Activated naive CD8-positive, alpha-beta T cell treated with anti-CD3 and anti-CD28 coated beads for 36 hours (primary cell): ENCODE measurements at places on chromosomes 12 and 14.

DNA sequence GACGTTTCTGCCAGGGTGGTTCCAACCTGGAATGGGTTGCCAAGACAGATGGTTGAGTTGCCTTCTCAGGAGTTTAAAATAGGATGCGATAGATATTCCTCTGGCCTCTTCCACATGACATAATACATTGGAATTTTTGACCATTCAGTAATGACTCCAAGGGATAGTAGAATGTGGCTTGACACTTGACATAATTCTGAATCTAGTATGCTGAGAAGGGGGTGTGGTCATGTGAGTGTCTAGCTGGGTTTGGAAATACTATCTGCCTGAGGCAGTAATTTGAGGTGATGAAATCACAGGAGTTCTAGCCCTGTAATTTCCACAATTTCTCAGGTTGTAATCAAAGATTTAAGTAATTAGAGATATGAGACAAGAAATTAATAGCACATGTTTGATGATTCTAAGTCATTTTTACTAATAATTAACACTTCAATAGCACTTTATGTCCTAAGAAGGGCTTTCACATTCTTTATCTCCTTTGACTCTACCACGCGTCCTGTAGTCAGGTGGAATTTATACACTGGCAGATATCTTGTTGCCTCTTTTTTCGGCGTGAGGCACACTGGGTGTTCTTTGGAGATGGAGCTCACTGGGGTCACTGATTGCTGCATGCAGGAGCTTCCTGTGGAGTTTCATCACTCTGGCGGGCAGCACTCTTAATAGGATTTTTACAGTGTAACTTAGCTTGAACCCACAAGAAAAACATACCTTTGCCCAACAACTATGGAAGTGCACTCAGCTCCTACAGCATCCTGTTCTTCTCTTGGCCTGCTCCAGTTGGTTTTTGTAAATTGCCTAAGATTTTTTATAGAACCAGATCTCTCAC is 3.2 kb upstream of the AMIGO2 start:
- peak overlapping the region; percentile 8 for H3K4me3 ChIP-seq
- H3K27me3 ChIP-seq, result no peaks in the 10 kb centered on the region
- no peak for DNase-seq
- peak overlapping the region; percentile 85 for H3K27ac ChIP-seq
- H3K36me3 ChIP-seq, result peaks cover 26% of the 10 kb centered on the region

DNA sequence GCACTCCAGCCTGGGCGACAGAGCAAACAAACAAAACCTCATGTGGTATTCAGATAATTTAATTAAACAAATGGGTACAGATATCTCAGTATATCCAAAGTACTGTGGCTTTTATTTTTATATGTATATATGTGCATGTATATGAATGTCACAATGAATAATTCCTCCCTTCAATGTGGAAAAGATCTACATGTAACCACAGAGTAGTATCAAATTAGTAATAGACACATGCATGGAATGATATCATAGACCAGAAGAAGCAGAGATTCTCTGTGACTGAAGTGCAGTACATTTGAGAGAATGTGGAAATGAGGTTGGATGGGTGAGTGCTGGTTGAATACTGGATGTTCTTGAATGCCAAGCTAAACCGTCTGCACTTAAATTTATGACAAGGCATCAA is 222.9 kb downstream of the CPNE8 start:
- no peaks in the 10 kb centered on the region for H3K36me3 ChIP-seq
- H3K27me3 ChIP-seq, result no peaks in the 10 kb centered on the region
- no peaks in the 10 kb centered on the region for H3K4me1 ChIP-seq
- H3K27ac ChIP-seq, result no peak overlapping the region
- no peak overlapping the region for H3K4me3 ChIP-seq

DNA sequence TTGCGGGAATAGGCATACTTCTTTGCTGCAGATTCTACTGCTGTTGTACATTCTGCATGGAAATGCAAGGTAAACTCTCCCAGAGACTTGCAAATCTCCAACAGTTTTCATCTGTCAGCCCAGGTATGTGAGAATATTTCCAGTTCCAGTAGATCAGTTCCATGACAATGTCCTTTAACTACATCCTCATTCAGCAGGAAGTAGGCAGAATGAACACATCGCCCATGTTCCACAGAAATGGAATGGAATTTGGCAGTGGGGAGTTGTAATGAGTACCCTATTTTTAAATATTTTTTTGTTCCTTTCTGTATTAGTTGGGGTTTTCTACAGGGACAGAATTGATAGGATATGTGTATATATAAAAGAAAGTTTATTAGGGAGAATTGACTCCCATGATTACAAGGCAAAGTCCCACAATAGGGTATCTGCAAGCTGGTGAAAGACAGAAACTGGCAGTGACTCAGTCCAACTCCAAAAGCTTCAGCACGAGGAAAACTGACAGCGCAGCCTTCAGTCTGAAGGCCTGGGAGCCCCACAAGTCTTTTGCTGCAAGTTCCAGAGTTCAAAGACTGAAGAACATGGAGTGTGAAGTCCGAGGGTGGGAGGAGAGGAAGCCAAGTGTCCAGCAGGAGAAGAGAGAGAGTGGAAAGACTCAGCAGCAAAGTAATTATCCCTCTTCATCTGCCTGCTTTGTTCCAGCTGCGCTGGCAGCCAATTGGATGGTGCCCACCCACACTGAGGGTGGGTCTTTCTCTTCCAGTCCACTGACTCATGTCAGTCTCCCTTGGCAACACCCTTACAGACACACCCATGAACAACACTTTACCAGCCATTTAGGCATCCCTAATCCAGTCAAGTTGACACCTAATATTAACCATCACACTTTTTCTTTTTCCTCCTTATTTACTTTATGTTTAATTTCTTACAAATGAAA is 110.4 kb upstream of the SCAF11 start:
- H3K4me3 ChIP-seq, result no peak overlapping the region
- no peaks in the 10 kb centered on the region for H3K27me3 ChIP-seq
- DNase-seq, result no peak
- H3K27ac ChIP-seq, result no peak overlapping the region

DNA sequence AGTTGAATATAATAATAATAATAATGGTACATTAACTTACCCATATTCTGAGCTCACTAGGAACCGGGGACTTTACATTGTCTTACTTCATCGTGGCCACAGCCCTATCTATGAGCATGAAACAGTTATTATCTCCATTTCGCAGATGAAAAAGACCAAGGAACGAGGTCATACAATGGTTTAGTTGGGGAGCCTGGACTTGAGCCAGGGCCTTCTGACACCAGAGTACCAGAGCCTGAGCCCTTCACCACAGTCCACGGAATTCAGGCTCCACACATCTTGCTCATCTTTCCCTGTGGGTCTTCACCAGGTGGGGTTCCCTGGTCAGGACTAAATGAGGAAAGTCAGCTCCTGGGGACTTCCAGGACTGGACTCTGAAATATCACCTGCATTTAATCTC is 31.3 kb upstream of the CMKLR1 start:
- no peaks in the 10 kb centered on the region for H3K4me1 ChIP-seq
- H3K27ac ChIP-seq, result no peak overlapping the region
- no peak overlapping the region for H3K4me3 ChIP-seq
- DNase-seq, result no peak
- no peaks in the 10 kb centered on the region for H3K36me3 ChIP-seq

- H3K27ac ChIP-seq, result no peak overlapping the region
- DNase-seq, result no peak
- H3K4me3 ChIP-seq, result no peak overlapping the region
- no peaks in the 10 kb centered on the region for H3K4me1 ChIP-seq
- H3K27me3 ChIP-seq, result peaks cover 18% of the 10 kb centered on the region
- H3K36me3 ChIP-seq, result no peaks in the 10 kb centered on the region
These were observed 5.1 kb downstream of the IFI27 start for GRCh38 chr14:94115631-94116030.
